ENCODE measurements at places on chromosomes 12 and 14.

GRCh38 chr12:59724011-59724695, 128.3 kb downstream of the SLC16A7 start:
- DNase-seq = no peak

- DNase-seq = no peak
Observed at GRCh38 chr12:110844551-110845338, 2.0 kb upstream of the CCDC63 start.

GRCh38 chr12:117052386-117053049, 46.7 kb downstream of the TESC start:
- DNase-seq = no peak

GRCh38 chr14:63174760-63175191, 29.5 kb upstream of the RHOJ start:
- no peak for DNase-seq

- DNase-seq = no peak
Observed at GRCh38 chr14:77708749-77709148, 846 bp downstream of the SLIRP start.

- DNase-seq = no peak
Observed at GRCh38 chr12:6540181-6540877, 6.0 kb downstream of the GAPDH start.

DNA sequence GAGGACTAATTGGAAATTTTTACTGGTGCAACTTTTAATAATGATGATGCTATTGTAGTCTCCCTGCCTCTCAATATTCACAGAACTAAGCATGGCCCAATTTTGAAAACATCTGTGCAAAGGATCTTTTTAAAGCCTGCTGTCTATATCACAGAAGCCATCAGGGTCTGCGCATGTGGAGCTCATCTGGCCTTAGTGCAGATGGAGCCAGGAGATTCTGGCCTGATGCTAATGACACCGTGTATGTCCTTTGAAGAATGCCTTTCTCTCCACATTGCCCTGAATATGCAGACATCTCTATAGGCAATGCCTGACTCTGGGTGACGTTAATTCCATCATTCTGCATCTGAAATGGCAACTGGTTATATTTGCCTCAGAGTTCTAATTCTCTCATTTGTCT, 1205.9 kb downstream of the AACS start:
- DNase-seq = no peak

DNA sequence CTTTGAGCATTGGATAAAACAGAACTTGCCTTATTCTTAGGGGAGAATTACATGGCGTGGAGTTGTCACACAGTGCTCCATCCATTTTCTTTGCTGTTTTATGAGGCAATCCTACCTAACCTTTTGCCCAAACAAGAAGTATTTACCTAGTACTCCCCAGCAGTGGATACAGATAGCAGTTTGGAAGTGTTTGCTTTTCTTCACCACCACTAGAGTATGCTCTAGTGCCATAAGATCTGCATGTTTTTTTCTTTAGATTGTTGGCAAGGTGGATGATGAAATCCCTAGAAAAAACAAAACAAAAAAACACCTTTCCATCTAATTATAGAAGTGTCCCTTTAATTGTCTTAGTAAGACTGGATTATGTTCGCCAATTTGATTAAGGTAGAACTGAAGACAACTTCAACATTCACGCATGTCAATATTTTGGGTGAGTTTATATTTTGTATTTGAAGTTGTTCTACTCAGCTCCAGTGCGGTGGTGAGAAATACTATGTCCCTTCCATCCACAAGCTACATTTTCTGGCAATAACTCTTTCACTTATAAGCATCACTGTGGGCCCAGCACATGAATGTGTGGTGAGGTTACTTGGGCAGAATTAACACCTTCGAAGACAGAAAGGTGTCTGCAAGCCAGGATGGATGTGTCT, 23.6 kb upstream of the TMEM260 start:
- no peak for DNase-seq

DNA sequence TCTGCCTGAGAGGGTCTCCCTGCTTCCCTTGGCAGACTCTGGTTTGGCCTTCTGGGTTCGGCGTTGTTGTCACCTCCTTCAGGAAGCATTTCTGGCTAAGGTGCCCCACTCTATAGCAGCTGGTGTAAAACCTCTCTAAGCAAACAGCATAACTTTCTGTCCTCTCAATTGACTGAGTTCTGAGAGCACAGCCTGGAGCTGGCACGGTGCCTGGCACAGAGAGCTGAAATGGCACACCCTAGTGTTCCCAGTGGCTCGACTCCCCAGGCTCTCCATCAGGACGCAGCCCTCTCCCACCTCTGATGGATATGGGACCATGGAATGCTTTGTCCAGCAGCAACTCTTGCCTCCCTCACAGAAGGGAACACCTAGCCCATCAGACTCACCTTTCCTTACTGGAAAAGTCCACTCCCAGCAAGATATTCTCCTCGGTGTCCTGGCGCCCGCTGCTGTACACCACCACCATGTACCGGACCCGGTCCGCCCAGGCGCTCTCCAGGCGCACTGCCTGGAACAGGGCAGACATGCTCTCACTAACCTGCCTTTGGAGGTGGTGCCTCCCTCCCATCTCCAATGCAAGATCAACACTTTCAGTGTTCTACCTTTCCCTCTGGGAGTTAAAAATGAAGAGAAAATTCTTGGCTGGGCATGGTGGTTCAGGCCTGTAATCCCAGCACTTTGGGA, 40.6 kb downstream of the SSH1 start:
- no peak for DNase-seq

- DNase-seq = no peak
Observed at GRCh38 chr12:124804011-124804621, 59.5 kb downstream of the SCARB1 start.

- DNase-seq = no peak
Observed at GRCh38 chr12:106044773-106045172, 94.0 kb downstream of the NUAK1 start.

GRCh38 chr12:24386836-24387235, 437.4 kb upstream of the SOX5 start:
- DNase-seq = no peak

GRCh38 chr12:6914246-6914946, at the start of gene ENO2:
Gene ENO2 (plus strand): TSS chr12:6914580. CDS start chr12:6915833, 1,253 bp downstream.
- DNase-seq = no peak

Measured in GM19239 (cell line).